DMS53 (cell line): ENCODE measurements at places on chromosomes 3 and 15.

DNA sequence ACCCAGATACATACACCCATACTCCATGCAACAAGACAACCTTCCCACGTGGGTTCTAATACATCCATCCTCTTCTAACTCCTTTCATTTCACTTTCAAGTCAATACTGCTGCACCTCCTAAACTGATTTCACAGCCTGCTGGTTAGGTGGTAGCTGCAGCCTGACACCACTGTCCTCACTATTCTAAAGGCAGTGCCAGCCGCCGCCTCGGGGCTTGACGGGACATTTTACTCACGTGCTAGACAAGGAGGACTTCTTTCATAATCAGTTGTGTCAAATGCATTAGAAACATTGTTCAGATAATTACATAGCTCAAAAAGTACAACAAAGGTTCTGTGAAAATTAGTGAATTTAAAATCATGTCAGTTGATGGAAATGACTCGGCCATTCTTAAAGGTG is 6.3 kb downstream of the UROC1 start:
- no peak for DNase-seq

DNA sequence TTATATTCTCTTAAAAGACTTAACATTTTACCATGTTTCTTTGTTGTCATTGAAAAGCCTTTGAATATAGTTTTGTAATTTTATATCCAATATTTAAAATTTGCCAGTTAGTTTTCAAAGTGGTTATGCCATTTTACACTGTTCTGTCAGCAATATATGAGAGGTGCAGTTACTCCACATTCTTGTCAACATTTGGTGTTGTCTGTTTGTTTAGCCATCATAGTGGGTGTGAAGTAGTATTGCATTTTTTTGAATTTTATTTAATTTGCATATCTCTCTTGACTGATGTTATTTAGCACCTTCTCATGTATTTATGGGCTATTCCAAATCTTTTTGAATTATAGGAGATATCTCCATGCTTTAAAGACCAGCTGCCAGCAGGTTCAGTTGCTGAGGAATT is 40.4 kb downstream of the LRRC28 start:
- no peak for DNase-seq

DNA sequence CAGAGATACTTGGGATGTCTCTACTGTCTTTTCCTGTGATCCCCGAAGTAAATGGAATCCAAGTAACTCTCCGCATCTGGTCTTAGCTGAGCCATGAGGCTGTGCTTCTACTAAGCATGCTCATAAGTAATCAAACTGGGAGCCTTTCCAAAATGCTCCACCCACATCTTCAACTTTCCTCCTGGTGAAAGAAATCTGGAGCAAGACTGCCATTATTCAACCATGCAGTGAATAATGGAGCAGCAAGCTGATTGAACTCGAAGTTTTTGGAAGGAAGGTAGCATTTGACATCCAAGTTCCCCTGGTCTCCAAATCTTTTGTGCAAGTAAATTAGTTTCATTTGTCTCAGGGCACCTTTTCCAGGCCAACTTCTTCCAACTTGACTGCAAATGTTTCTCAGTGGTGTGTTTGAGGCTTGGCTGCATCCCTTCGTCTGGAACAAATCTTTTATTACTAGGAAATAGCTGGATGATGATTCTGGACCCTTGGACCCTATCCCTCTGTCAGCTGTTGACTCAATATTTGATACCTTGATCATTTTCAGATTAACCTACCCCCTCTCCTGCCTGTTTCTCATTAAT is 19.4 kb downstream of the GXYLT2 start:
- DNase-seq: no peak

DNA sequence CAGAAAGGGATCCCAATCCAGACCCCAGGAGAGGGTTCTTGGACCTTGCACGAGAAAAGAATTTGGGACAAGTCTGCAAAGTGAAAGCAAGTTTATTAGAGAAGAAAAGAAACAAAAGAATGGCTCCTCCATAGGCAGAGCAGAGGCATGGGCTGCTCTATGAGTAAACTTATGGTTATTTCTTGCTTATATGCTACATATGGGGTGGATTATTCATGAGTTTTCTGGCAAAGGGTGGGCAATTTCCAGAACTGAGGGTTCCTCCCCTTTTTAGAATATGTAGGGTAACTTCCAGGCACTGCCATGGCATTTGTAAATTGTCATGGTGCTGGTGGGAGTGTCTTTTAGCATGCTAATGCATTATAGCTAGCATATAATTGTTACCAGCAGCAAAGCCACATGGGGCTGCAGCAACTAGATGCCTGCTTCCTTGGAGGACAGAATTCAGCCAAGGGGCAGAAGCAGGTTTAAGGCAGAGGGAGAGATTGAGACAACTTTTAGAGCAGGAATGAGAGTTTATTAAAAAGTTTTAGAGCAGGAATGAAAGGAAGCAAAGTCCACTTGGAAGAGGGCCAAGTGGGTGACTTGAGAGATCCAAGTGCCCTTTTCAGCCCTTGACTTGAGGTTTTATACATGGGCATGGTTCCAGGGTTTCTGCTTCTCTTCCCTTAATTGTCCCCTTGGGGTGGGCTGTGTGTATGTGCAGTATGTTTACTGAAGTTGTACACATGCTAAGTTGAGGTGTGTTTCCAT is 41.3 kb downstream of the METTL6 start:
- no peak for DNase-seq

- no peak for DNase-seq
These were observed 34.7 kb downstream of the RBP2 start for GRCh38 chr3:139441656-139442055.
